Hematopoietic multipotent progenitor cell treated with erythropoietin and hydrocortisone succinate and interleukin-3 and kit ligand, for 4 days (in vitro differentiated cells): ENCODE measurements at places on chromosomes 2 and 18.

- no peak for DNase-seq
Observed at GRCh38 chr2:109428841-109429566, 184.8 kb downstream of the SEPTIN10 start.

GRCh38 chr18:36757081-36757480 is 71.7 kb downstream of the TPGS2 start:
- peak; percentile 69 for DNase-seq

DNA sequence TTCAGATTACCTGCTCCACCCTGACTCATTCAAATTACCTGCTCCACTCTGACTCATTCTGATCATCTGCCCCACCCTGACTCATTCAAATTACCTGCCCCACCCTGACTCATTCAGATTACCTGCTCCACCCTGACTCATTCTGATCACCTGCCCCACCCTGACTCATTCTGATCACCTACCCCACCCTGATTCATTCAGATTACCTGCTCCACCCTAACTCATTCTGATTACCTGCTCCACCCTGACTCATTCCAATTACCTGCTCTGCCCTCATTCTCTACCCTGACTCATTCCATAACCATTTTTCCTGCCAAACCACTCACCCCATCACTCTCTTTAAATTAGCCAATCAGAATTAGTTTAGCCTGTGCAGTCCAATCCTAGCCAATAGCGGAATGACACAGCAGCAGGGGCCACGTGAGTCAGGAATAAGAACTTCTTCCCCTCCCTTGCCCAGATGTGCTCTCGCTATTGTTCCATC is 26.2 kb downstream of the CFAP53 start:
- no peak for DNase-seq

GRCh38 chr18:37265382-37265781 is 300.2 kb downstream of the CELF4 start:
- DNase-seq: no peak

DNA sequence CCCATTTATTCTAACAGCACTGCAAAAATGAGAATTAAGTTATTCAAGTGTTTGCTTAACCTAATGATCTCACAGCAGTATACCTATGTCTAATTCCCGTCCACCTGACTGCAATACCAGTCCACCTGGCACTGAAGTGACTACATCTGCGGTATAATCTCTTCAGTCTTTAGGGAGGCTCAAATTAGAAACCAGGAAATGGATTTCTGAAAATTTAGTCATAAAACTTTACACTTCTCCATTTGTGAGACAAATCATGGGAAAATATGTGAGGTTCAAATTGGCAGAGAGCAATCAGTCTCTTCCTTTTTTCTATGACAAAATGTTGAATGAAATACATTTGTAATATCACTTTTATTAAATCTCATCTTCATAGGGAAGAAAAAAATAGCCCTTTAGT is 33.0 kb downstream of the FTCDNL1 start:
- no peak for DNase-seq

- no peak for DNase-seq
Observed at GRCh38 chr2:105924271-105924670, 179.6 kb downstream of the NCK2 start.

DNA sequence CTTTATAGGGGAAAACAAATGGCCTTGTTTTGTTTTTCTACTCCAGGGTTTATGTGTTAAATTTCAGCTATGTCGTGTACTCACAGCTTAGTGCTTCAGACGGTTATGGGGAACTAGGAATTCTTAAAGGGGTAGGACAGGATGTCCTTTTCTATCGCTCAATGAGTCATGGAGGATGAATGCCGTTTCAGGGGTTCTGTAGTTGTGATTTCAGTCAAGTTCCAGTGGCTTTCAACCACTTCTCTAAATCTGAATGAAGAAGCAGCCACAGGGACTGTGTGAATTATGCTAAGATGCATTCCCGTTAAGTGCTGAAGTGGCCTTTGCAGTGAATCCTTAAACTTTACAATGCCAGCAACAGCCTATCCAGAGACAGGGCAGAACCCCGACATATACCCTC is 1231.7 kb upstream of the ZEB2 start:
- peak; percentile 79 for DNase-seq

DNA sequence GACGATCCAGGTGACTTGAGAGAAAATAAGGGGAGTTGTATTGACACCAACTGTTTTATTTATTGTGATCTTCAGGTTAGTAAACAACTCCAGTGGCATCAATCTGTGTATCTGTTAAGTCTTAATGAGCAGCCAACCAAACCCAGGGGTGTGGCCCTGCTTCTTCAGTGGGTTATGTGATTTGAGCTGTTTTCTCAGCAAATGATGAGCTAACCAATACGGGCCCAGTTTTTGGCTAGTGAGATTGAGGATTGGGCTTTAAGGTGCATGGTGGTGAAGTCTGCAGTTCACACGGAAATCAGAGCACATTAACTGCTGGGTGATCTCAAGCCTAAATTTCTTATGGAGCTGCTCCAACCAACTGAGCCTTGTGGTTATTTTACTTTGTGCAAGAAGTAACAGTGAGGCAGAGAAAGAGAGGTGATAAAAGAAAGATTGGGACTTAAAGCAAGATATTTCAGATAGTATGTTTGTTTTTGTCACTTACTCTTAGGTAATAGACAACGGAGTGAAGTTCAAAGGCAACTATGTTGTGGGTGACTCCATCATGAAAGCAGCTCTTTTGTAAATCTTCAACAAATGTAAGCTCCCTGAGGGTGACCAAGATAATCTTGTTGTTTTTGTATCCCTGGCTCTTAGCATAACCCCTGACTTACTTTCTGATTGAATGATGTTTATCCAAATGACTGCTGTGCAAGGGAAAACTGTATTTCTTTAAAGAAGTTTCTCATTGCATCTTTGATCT is 2.4 kb downstream of the MTCL1 start:
- DNase-seq: no peak

DNA sequence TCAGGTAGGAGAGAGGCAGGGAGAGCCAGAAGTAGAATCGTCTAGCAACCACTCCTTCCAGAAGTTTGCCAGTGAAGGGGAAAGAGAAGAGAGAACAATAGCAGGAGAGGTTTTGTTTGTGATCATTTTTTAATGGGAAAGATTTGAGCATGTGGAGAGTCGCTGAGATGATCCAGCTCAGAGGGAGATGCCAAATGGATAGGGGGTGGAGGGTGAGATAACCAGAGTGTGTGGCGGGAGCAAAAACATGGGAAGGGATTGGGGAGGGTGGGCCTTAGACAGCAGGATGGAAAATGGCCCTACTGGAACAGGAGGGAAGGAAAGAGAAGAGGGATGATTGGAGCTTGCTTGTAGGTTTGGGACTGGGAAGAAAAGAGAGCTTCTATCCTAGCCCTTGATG is 269.8 kb downstream of the GLI2 start:
- DNase-seq: no peak

DNA sequence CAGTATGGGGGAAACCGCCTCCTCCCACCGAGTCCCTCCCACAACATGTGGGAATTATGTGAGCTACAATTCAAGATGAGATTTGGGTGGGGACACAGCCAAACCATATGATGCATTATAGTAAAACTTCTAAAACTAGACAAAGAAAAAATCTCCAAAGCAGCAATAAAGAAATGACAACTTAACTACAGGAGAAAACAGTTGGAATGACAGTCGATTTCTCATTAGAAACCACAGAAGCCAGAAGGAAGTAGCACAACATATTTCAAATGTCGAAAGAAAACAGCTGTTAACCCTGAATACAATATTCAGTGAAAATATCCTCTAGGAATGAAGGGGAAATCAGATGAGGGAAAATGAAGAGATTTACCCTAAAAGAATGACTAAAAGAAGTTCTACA is 53.5 kb upstream of the TCF4 start:
- peak; percentile 5 for DNase-seq

- DNase-seq: no peak
Observed at GRCh38 chr2:233588400-233588799, 21.8 kb upstream of the USP40 start.

GRCh38 chr2:140154706-140155105 is 1374.5 kb upstream of the NXPH2 start:
- no peak for DNase-seq

DNA sequence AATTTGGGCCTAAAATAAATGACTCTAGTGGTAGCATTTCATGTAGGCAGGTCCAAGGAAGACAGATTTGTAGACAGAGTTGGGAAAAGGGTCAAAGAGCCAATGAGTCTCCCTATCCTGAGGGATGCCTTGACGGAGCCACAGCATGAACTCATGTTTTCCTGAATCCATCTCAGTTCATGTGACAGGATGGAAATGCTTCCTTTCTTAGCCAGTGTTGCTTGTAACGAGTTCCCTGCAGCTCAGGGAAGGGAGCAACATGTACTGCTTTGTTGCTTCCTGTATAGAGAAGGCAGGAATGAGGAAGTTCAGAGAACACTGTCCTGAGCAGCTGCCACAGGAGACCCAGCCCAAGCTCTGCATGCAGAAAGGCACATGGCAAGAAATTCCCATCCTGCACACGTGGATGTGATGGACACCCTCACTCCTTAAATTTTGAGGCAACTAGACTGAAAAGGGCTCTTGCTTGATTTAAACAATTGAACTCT is 27.9 kb downstream of the TMEM17 start:
- peak; percentile 72 for DNase-seq
